ENCODE measurements at places on chromosomes 2 and 18. TPM values are rescaled to one million over a fixed set of nuclear protein-coding genes. Genes with fewer than 3 reads are reported as not detected.

- DNase-seq = no peak
Measured at GRCh38 chr2:190888449-190888848, 7.8 kb downstream of the GLS start.

- DNase-seq = no peak
Measured at GRCh38 chr2:120456867-120457266, 110.9 kb downstream of the INHBB start.

DNA sequence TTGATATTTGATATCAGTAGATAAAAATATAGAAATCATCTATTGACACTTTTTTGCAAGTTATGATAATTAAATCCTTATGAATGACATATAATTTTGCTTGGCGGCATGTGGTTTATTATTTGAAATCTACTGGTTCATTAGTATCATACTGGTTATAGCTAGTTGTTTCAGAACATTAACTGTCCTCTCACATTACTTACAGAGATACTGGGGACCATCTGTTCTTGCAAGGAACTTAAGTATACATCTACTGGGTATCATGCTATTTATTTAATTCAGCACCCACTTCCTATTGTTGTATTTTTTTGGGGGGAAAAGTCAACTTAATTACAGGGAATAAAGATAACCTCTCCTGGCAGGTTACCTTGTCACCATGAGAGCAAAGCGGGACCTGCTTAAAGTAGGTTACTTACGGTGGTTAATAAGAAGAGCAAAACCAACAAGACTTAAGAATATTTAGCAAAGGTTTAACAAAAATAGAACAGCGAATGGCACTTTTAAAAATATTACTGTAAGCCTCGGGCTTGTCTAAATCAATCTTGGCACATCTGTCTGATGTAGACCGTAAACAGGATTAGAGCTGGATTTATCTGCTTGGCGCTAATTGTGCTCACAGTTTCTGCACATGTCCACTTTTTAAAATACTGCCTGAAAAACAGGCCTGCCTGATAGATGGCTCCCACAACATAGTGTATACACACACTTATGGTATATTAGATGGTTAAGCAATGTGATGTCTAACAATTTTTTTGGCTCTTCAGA lies 41.8 kb downstream of the CERKL start:
- no peak for DNase-seq

Gene GLI2
- polyA plus RNA-seq = 8.0 TPM

DNA sequence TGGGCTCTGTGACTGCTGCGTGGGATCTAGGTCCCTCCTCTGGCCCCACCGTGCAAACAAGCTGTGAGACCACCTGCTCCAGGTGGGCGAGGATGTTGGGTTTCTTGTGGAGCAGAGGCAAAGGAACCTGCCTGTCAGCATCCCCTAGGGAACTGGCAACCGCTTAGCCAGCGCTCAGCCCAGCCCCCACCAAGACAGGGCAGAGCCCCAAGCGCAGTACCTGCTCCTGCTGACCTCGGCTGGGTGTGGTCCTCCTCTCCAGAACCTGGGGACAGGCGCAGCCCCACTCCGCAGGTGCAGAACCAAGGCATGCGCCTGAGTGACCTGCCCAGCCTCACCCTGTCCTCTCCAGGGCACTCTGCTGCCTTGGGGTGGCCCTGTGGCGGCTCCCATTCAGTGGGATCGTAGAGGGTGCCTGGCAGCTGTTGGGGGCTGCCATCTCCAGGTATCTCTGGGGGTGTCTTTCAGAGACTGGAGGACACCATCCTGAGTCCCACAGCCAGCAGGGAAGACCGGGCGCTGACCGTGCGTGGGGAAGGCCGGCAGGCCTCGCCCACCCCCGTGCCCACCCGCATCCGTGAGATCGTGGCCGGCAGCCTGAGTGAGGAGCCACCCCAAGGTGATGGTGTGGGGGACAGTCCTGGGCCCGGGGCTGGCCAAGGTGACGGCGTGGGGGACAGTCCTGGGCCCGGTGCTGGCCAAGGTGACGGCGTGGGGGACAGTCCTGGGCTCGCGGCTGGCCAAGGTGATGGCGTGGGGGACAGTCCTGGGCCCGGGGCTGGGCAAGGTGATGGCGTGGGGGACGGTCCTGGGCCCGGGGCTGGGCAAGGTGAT lies 12.3 kb downstream of the CROCC2 start:
- no peak for DNase-seq

DNA sequence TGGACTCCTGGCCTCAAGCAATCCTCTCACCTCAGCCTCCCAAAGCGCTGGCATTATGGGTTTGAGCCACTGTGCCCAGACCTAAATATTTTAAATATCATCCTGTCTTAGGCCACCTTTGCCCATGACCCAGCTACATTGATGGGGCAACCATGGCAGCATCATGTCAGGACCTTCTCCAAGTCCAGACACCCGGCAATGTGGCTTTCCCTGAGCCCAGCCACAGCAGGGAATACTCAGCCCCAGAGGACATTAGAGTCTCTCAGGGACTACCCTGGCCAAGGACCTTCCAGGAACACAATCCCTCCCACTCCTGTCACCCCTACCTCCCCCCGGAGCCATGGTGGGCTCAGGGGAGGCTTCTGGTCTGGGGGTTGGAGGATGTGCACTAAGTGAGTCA lies 72.8 kb downstream of the SMAD7 start:
- no peak for DNase-seq
